ENCODE measurements at places on chromosomes 16 and 17.

- no peak for DNase-seq
Observed at GRCh38 chr17:73549841-73550430, 94.3 kb downstream of the SDK2 start.

DNA sequence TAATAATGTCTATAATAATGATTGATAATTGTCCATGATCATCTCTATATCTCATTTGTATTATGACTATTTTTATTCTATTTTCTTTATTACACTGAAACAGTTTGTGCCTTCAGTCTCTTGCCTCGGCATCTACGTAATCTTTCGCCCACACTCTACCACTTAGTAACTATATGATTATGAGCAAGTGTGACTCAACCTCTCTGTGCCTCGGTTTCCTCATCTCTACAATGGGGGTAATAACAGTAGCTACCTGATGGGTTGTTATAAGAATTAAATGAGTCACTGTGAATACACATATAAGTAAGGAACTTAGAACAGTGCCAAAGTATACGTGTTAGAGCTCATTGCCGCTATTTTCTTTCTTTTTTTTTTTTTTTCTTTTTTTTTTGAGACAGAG lies 3.7 kb upstream of the SLC16A11 start:
- DNase-seq, result no peak

DNA sequence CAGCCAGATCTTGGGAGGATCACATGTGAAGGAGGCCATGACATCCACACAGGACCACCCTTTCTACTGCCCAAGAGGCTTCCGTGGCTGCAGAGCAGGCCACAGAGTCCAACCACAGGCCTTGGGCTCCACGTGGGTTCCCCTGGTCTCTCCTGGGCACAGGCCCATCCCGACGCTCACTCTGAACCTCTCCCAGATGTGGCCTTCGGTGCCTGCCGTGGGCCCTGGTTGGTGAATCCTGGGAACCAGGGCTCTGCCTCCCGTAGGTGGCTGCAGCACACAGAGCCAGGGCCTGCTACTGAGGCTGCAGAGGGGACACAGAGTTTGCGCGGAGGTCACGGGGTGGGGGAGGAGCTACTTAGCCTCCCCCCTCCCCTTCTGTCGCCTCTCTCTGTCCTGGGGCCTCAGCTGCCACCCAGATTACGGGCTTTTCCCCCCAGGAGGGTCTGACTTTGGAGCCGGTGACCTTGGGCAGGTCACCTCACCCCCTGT lies 55.3 kb downstream of the ZFPM1 start:
- no peak for DNase-seq

GRCh38 chr17:81713004-81713555 lies 996 bp downstream of the SLC25A10 start:
- no peak for DNase-seq

- no peak for DNase-seq
Observed at GRCh38 chr17:66957951-66958579, 6.4 kb upstream of the CACNG4 start.

All from HTR-8/SVneo (cell line).